AG04449 (cell line): ENCODE measurements at places on chromosomes 12 and 14.

DNA sequence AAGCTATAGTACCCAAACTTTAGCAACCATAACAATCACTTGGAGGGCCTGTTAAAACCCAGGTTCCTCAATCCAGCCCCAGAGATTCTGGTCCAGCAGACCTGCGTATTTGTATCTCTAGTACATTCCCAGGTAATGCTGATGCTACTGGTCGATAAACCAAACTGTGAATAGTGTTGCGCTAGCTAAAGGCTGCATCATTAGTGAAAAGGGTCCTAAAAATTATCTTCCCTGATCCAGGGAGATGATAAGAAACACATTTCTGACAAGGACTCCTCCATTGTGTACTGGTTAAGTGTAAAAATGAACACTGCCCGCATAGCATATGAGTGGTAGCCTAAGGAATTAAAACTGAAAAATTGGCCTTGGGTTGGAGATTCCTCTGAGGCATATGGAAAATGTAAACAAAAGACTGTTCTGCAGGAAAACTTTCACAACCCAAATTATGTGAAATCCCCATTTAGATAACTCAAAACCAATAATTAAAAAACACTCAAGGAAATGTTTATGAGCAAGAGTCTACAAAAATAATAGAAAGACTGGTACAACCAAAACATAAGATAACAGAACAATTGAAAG lies 322.7 kb downstream of the CEP128 start:
- no peak for DNase-seq

DNA sequence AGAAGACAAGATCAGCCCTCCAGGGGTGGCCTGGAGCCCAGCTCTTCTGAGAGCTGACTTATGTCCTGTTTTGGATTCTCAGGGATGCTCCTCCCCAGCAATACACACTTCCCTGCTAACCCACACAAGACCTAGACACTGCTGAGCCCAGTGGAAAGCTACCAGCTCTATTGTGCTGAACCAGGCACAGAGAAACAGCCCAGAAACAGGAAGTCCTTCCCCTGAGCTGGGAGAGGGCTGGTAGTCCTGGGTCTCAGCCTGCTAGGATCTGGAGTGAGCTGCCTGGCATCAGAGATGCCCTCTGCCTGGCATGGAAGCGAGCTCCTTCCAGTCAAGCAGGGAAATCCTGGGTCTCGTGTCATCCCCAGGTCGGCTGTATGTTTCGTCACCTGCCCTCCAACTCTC lies 1.2 kb upstream of the LAG3 start:
- no peak for DNase-seq

DNA sequence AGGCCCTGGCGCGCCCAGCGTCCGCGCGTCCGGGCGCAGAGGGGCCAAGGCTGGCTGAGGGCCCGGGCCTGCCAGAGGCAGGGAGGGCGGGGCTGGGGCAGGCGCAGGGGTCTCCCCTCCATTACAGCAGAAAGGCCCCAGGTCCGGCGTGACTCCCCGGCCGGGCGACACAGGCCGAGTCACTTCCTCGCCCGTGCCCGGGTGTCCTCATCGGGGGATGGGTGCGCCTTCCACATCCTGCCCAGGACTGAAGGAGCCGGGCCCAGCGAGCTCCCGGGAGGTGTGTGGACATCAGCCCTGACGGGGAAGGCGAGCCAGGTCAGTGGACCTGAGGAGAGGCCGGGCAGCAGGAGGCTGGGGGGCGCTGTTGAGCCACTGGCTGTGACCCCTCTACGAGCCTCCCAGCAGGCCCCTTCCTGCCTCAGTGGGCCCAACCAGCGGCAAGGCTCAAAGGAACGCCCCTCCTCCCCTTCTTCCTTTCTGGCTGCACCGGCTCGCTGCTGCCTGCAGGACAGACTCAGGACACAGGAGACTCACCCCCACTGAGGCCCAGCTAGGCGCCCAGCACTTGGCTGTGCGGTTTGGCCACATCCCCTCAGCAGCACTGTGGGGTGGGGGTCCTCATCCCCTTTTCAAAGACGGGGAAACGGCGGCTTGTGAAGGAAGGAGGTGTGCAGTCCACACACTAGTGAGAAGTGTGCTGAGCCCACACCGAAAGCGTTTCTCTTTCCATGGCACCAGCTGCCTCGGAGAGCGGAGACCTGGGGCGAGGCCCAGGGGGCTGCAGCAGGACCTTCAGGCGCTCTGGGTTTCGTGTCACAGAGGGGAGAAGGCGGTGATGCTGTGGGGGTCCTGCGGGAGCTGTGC lies 606 bp downstream of the TNFAIP2 start:
- DNase-seq: no peak

DNA sequence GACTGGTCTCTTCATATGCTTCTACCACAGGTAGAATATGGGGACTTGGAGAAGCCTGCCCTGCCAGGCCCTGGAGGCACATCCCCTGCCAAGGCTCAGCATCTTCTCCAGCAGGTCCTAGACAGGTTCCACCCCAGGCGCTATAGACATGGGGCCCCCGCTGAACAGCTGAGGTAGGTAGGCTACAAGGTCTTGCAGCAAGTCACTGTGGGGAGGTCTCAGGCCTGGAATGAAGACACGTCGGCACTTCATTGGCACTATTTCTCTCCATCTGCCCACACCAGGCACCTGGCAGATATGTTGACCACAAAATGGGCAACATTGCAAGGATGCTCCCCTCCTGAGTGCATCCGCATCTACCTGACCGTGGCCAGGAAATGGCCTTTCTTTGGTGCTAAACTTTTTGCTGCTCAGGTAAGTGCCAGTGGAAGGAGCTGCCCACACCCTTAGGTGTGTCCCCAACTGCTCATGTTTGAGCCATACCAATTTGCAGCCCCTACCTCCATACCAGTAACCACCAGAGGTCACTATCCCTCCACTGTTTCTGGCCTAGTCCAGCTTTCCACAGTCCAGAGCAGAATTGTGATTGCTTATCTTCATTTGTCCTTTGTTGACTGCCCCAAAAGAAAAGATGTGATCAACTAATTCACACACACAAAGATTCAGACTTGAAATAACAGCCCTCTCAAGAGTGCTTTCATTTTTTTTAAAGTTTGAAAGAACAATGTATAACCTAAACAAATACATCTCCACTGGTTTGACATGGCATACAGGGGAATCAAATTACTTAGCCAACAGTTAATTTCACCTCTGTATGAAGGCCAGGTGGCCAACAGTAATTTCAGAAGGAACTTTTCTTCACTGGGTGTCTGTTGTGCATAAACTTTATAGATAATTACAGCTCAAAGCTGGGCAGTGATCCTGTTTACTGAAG lies 16.1 kb downstream of the PIGH start:
- no peak for DNase-seq

GRCh38 chr14:49677643-49678042 lies 10.4 kb downstream of the POLE2 start:
- DNase-seq: no peak

GRCh38 chr12:117188961-117189724 lies 1.1 kb downstream of the FBXO21 start:
- DNase-seq: peak; percentile 10

- DNase-seq: no peak
Measured at GRCh38 chr12:4991373-4991772, 52.3 kb upstream of the KCNA5 start.
